ENCODE measurements at places on chromosomes 1 and 21.

GRCh38 chr1:201649761-201650622, 111.1 kb downstream of the NAV1 start:
- no peak for DNase-seq

GRCh38 chr1:104706631-104707147, 957.0 kb downstream of the AMY1C start:
- DNase-seq, result no peak

DNA sequence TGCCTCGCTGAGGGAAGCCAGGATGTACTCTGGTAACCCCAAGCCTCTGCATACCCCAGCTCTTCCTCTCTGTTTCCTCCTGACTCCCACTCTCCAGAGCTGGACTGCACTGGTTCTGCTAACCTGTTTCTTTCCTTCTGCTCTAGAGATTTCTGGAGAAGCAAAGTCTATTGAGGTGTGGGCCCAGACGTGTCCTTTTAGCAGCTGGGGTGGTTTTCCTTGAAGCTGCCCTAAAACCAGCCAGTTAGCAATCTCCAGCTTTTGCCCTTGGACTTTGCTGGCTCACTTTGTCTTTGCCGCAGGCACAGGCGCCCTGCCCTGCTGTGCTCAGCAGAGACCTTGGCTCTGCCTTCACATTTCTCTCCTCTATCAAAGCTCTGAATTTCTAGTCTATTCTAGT, 171.8 kb upstream of the IVNS1ABP start:
- DNase-seq, result no peak

GRCh38 chr1:43493661-43494450, 36.8 kb upstream of the PTPRF start:
- DNase-seq, result no peak

- DNase-seq, result no peak
Measured at GRCh38 chr1:21814241-21814918, 2.3 kb downstream of the LDLRAD2 start.

DNA sequence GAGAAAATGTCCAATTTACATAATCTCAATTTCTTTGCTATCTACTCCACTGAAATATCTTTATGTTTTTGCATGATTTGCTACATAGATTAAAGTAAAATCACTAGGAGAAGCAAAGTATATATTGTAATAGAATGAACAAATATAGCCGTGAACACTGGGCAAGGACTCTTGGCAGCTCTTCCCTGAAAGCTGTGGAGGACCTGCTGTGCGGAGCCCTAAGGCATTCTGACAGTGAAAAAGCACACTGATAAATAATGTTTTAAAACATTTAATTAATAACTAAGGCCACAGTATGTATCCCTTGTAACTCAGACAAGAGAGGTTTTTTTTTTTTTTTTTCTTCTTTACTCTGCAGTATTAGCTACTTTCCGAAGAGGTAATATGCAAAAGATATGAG, 256.1 kb upstream of the DPYD start:
- DNase-seq, result no peak

DNA sequence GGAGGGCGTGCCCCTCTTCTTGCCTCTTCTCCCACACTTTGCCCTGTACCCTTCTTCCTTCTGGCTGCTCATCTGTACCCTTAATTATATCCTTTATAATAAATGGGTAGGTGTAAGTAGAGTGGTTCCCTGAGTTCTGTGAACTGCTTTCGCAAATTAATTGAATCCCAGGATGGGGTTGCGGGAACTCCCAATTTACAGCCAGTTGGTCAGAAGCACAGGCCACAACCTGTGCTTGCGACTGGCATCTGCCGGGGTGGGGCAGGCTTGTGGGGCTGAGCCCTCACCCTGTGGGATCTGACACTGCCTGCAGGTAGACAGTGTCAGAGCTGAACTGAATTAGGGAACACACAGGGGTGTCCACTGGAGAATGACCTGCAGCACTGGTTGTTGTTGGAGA, 244.9 kb downstream of the KCNJ6 start:
- no peak for DNase-seq

- DNase-seq, result no peak
Measured at GRCh38 chr1:235739124-235739523, 89.5 kb upstream of the GNG4 start.

DNA sequence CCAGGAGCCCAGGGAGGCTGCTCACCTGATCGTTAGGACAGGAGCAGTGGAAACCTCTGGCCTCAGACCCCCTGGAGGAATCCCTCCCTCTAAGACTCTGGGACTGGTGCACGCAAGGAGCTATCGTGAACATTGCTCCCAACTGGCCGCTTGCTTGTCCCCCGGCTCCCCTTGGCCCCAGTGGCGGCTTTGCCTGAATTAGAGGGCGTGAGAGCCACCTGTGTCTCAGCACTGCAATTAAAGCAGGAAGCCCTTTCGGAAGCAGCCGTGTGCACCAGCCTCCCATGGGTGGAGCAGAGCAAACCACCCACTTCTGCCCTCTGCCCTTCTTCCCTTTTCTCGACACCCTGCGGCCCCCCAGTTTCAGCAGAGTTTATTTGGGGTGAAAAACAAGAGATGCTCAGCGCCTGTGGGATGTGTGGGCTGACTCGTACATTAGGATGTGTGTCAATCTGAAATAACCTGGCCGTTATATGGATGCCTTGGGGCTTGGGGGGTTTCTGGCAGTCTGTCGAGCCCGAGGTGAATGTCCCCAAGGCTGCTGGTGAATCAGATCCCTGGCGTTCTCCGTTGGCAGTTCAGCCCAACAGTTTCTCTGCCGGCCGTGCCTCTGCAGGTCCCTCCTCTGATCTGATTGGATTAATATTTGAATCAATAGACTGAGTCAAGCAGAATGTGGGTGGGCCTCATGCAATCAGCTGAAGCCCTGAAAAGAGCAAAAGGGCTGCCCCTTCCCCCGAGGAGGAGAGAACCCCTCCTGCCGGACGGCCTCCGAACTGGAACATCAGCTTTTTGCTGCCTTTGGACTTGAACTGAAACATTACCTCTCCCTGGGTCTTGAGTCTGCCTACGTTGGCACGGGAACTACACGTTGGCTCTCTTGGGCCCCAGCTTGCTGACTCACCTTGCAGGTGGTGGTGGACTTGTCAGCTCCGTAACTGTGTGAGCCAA, 7.3 kb upstream of the UMODL1 start:
- DNase-seq, result no peak

- no peak for DNase-seq
Measured at GRCh38 chr1:34128186-34128889, 36.7 kb downstream of the CSMD2 start.

- no peak for DNase-seq
Measured at GRCh38 chr1:174789399-174789798, 210.3 kb upstream of the CACYBP start.

Measured in stimulated activated CD8-positive, alpha-beta memory T cell treated with anti-CD3 and anti-CD28 coated beads, Interleukin-7, amount 100 ng/mL, for 1 hour (primary cell).